ENCODE measurements at places on chromosomes 11 and 22.

DNA sequence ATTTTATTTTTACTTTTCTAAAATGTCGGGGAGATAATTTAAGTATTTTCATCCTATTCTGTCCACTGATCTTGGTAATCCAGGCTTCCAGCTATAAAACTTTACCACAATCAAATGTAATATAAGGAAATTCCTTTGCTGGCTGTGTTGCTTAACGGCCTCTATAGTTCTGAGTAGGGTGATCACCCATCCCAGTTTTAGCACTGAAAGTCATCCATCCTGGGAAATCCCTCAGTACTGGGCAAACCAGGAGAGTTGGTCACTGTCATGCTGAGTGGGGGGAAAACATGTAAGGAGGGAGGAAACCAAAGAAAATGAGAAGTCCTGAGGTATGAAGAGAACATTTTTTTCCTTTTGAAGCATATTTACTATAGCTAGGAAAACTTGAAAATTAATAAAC lies 12.8 kb upstream of the BACE1-AS start:
- no peak for DNase-seq

GRCh38 chr22:31537019-31537535 lies 40.7 kb downstream of the SFI1 start:
- DNase-seq: no peak

DNA sequence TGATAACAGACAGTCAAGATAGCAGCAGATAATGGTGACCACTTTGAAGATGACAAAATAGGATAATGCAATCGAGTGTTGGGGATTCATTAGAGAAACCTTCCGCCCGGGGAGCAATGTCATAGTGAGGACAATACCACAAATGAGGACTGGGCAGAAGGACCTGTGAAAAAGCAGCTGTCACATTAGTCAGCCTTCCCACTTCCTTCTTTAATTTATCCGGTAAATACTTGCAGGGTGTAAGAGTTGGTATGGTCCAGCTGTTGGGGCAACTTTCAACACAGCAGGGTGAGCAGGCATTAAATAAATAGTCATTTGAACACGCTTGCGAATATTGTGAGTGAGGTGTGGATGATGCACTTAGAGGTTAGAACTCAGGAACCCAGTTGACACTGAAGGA lies 132.5 kb upstream of the KIRREL3 start:
- no peak for DNase-seq

- no peak for DNase-seq
Observed at GRCh38 chr11:1156506-1157340, 1.0 kb upstream of the MUC5AC start.

DNA sequence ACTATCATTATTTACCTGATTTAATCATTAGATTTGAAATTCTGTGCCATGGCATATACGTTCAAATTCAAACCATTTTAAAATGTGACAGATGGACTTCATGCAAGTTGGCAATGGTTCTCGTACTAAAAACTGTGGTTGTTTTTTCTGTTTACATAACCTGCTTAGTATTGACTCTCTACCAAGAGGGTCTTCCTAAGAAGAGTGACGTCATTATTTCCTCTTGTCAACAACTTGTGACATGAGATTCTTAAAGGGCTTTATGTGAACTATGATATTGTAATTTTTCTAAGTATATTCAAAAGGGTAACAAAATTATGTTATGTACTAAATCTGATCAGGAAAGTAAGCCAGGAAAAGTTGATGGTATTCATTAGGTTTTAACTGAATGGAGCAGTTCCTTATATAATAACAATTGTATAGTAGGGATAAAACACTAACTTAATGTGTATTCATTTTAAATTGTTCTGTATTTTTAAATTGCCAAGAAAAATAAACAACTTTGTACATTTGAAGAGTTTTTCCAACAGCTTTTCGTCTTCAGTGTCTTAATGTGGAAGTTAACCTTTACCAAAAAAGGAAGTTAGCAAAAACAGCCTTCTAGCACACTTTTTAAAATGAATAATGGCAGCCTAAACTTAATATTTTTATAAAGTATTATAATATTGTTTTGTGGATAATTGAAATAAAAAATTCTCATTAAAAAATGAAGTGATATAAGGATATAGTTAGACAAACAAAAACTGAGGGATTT lies 87.0 kb downstream of the GRK3 start:
- no peak for DNase-seq

DNA sequence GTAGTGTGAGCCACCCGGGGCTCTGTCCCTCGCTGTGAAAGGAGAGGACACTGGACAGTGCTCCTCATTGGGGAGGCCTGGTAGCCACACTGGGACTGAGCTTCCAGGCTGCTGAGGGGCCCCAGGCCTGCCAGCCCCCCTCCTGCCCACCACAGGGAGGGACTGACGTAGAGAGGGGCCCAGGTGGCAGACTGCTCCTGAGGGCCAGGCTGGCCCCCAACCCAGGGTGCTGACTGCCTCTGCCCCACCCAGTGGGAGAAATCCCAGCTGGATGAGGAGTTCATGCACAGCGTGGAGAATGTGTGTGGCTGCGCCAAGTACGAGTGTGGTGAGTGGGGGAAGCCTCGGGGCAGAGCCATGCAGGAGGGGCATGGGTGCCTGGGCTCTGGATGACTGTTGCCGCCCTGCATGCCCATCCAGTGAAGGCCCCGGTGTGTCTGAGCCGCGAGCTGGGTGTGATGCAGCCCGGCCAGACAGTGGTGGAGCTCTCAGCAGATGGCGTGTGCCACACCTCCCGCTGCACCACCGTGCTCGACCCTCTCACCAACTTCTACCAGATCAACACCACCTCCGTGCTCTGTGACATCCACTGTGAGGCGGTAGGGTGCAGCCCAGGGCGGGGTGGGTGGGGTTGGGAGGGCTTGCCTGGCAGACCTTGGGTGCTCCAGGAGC lies 78.7 kb upstream of the MYOD1 start:
- no peak for DNase-seq

GRCh38 chr11:108170184-108170583 lies 48.8 kb downstream of the ACAT1 start:
- no peak for DNase-seq

GRCh38 chr22:28108851-28109250 lies 189.8 kb upstream of the PITPNB start:
- no peak for DNase-seq

DNA sequence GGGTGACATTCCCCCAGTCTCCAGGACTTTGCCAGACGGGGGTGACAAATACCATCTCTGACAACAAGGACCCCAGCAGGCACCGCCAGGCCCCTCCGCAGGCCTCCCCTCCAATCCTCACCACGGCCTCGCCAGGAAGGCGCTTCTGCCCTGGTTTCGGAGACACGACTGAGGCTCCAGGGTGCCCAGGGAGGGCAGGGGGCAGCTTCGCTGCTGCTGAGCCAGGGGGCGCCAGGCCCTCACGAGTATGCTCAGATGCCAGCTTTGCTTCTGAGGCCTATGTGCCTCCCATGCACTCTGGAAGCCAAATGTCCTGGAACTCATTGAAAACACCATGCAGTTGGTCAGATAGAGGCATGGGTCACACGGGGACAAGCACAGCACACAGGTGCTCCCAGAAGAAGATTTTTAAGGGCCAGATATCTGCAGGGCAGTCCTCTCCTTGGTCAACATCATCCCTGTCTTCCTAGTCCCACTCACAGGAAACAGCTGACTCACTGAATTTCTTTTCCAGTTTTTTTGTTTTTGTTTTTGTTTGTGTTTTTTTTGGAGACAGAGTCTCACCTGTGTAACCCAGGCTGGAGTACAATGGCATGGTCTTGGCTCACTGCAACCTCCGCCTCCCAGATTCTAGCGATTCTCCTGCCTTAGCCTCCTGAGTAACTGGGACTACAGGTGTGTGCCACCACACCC lies 19.9 kb downstream of the BID start:
- DNase-seq: no peak

DNA sequence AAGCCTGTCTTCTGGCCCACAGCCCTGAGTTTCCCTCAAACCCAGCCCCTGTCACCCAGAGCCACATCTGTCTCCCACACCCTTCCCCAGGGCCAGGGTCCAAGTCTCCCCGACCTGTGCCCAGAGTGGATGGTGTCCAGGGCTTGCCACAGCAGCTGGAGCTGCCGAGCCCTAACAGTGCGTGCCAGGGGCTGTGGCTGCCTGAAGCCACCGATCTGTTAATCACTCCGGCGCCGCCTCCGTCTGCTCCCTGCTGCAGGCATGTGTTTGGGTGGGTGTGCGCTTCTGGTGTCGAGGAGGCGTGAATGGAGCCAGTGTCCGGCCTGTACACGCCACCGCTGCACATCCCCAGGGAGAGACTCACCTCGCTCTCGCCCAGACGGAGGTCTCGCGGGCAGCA lies 26.1 kb downstream of the SHISAL1 start:
- no peak for DNase-seq

- DNase-seq: no peak
Observed at GRCh38 chr11:105862736-105863367, 159.2 kb downstream of the MSANTD4 start.

GRCh38 chr11:59573216-59573615 lies 42.4 kb downstream of the OSBP start:
- DNase-seq: no peak

DNA sequence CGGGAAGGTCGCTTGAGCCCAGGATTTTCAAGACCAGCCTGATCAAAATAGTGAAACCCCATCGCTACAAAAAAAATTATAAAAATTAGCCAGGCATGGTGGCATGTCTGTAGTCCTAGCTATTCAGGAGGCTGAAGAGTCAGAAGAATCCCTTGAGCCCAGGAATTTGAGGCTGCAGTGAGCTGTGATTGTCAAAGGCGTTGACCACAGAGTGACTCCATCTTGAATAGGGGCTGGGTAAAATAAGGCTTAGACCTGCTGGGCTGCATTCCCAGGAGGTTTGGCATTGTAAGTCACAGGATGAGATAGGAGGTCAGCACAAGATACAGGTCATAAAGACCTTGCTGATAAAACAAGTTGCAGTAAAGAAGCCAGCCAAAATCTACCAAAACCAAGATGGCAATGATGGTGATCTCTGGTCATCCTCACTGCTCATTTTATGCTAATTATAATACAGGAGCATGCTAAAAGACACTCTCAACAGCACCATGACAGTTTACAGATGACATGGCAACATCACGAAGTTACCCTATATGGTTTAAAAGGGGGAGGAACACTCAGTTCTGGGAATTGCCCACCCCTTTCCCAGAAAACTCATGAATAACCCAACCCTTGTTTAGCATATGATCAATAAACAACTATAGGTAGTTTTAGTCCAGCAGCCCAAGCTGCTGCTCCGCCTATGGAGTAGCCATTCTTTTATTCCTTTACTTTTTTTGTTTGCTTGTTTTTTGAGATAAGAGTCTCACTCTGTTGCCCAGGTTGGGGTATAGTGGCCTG lies 2.8 kb upstream of the RDX start:
- DNase-seq: no peak

- DNase-seq: no peak
Observed at GRCh38 chr11:126423154-126423553, 67.7 kb downstream of the ST3GAL4 start.

DNA sequence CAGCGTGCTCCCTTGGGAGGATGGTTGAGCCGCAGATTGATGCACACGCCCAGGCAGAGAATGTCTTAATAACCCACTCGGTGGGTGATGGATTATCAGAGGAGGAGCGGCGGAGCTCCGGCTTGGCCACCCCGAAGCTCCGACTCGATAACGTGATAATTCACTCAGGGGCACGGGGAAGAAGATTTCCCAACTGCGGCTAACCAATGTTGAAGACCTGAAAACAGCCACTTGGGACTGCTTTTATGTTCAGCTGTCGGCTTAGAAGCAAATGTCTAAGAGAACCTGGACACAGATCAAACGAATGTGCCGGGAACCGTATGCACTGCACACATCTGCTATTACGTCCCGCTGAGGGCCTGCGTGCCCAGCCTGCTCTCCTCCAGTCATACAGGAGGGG lies 206.8 kb upstream of the CADM1 start:
- DNase-seq: no peak

GRCh38 chr22:50633086-50633485 lies 5.1 kb upstream of the ARSA start:
- peak; percentile 11 for DNase-seq

DNA sequence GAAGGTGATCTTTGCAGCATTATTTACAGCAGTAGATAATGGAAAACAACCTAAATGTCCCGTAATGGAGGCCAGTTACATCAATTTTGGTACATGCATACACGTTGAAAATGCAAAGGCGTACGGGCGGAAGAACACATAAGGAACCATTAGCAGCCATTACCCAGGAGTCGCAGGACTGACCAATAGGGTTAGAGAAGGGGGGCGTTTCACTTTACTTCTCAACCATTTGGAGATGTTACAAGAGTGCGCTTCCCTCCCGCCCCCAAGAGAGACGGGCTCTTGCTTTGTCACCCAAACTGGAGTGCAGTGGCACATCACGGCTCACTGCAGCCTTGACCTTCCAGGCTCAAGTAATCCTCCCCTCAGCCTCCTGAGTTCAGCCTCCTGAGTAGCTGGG lies 52.8 kb upstream of the SLC35C1 start:
- no peak for DNase-seq

DNA sequence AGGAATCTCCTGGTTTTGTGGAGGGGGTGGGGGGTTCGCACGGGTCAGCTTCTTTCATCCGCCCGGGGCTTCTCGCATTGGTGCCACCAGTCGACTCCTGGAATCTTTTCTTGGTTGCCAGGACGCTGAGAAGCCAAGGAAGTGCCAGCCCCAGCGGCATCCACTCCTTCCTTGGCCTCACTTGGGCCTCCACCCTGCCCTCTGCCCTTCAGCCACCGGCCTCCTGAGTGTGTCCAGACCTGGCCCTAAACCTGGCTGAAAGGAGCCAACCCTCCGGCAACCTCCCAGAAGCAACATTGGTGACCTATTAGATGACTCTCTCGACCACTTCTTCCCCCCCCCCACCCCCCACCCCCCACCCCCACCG lies 518 bp upstream of the GALNT18 start:
- DNase-seq: no peak

DNA sequence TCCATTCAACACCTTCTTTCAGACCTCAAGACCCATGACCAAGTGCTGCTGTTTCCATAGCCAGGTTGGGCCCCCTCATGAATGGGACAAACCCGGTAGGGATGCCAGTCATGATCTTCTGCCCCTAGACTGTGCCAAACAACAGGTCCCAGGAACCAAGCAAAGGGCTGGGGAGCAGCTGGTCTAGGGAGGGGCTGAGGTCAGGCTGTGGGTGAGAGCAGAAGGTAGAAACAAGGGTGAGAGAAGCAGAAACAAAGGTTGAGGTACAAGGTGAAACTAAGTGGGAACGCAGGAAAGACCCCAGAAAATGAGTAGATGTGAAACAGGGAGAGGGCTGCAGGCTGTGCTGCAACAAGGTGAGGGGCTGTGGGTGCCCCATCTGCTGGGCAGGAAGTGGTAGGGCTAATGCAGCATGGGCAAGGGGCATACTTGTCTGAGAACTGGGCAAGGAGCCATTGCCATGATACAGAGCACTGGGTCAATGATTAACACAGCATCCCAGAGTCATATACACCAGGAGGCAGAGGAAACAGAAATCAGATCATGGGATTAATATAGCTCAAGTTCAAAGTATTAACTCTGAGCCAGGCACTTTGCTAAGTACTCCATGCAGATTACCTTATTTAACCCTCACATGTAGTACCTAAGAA lies 45.9 kb downstream of the SLC1A2 start:
- no peak for DNase-seq

GRCh38 chr11:331358-332060 lies 10.8 kb upstream of the IFITM3 start:
- no peak for DNase-seq
